ENCODE measurements at places on chromosomes 1 and 21.

GRCh38 chr1:119448127-119448511 lies 33.2 kb downstream of the HSD3B2 start:
- DNase-seq, result no peak

GRCh38 chr1:111981090-111981489 lies 8.4 kb downstream of the KCND3 start:
- no peak for DNase-seq

- DNase-seq, result no peak
Observed at GRCh38 chr1:3377166-3377565, 77.3 kb upstream of the ARHGEF16 start.

GRCh38 chr1:100304921-100305320 lies 38.9 kb downstream of the RTCA start:
- no peak for DNase-seq

GRCh38 chr1:178536844-178537371 lies 24.0 kb downstream of the TEX35 start:
- DNase-seq, result peak; percentile 95

GRCh38 chr1:54998677-54999076 lies at the start of gene BSND:
Gene BSND, plus strand, starts transcription at chr1:54998933. Its CDS starts 254 bp downstream, at chr1:54999187.
- DNase-seq, result no peak

- DNase-seq, result no peak
Observed at GRCh38 chr1:108749081-108749480, 2.6 kb downstream of the STXBP3 start.

DNA sequence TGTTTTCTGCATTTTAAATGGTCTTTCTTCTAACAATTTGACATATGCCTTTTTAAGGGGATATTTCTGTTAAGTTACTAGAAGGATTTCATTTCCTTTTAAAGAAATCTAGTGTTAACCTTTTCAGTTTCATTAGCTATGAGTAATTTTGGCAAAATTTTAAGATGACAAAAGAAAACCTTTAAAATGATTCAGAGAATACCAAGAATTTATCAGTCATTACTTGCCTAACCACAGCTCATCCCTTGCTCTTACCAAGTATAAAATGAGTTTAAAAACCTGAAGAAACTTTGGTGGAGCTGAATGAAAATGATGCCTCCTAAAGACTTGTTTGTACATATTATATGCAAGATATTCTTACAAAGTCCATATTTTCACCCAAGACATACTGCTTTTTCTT lies 101.7 kb downstream of the NEK7 start:
- DNase-seq, result peak; percentile 87

- DNase-seq, result no peak
Observed at GRCh38 chr1:34828611-34829010, 30.9 kb downstream of the SMIM12 start.

DNA sequence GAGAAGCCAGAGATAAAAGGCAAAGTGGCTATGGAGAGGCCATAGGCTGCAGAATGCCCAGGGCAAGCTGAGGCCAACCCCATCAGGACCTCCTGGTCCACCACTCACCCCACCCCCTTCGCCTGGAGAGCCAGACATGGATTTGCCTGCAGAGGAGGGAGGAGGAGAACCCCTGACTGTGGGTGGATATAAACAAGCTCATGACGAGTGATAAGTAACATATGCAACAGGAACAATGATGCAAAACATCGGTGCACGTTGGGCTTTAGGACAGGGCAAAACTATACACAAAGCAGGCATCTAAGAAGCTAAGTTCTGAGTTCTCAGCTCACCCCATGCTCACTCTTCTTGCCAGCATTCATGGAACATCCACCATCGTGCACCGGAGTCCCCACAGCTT lies 150.3 kb downstream of the ETS2 start:
- no peak for DNase-seq

DNA sequence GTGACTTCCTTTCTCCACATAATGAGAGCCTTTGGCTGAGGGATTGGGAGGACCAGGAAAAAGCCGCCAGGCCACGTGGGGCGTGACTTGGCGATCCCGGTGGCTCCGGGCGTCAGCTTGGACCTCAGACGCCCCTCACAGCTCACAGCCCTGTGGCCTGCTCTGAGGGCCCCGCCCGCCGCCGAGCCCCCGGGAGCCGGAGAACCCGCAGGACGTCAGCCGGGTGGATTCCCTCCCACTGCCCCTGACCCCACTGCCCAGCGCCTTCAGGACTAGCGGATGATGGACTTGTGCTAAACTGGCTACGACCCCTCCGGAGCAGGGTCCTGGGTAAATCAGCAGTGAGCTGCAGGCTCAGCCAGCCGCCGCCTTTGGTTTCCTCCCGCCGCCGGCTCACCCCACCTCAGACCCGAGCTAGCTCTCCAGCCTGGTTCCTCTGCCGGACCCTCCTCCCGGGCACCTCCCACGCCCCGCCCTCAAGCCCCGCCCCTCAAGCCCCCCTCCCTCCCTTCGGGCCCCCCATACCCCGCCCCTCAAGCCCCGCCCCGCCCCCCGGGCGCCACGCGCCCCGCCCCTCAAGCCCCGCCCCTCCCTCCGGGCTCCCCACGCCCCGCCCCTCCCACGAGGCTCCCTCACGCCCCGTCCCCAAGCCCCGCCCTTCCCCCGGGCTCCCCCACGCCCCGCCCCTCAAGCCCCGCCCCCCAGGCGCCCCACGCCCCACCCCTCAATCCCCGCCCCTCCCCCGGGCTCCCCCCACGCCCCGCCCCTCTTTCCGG lies 10.0 kb upstream of the FAAP20 start:
- DNase-seq, result peak; percentile 78

DNA sequence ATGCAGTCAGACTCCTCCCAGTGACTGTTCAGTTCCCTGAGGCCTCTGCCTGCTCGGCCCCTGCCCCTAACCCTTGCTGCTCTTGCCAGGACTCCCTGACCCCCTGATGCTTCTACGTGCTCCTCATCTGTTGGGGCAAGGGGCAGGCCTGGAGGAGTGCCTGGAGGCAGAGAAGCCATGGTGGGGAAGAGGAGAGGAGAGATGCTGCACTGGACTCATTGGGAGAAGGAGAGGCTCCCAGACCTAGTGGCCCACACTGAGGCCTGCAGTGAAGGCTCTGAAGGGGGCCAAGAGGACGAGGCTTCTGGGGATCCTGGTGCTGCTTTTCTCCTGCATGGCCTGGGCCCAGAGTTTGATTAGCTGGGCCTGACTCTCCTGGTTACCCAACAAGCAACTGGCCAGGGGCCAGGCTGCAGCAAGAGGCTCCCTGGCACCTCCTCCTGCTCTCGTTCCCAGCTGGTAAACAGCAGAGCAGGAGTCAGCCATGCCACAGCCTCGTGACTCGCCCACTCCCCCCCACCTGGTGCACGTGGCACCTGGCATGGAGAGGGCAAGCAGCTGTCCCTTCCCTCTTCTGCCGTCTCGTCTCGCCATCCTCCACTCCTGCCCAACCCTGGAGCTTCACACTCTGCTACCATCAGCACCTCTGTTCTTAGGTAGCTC lies 847 bp upstream of the RORC start:
- no peak for DNase-seq

DNA sequence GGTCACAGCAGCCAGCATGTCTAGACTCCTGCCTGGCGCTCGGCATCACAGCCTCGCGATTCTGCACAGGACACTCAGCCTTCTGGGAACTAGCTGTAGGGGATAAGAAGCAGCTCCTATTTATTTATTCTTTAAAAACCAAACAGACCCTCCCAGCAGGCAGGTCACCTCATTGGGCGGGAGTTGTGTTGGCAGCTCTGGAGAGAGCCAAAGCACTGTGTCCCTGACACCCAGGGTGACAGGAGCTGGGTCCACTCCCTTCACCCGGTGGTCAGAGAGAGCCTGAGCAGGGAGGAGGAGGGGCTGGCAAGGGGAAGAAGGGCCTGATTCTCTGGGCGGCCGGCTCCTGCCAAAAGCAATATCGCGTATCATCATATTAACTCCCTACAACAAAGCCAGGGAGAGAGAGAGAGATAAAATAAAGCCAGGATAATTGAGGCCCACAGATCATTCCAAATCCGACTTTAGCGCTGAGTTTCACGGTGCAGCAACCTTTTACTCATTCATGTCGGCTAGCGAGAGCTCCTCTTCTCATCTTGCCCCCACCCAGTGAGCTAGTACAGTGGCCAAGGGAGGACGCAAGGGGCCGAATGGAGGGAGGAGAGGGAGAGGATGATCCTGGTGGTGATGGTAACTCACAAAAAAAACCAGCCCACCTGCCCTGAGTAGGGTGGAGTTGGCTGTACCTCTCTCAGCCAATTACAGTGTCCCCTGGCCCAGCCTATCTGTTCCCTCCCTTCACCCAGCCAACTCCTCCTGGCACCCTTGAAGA lies 79.8 kb upstream of the IFFO2 start:
- DNase-seq, result no peak

Data from EL (cell line).